ENCODE measurements at places on chromosomes 3 and 15.

GRCh38 chr3:189702066-189702646 lies 71.0 kb downstream of the TP63 start:
- DNase-seq = no peak

GRCh38 chr3:129795186-129796010 lies 98.1 kb downstream of the TMCC1 start:
- DNase-seq = peak; percentile 21

GRCh38 chr3:133040696-133041523 lies 2.7 kb downstream of the TMEM108 start:
- DNase-seq = peak; percentile 70

DNA sequence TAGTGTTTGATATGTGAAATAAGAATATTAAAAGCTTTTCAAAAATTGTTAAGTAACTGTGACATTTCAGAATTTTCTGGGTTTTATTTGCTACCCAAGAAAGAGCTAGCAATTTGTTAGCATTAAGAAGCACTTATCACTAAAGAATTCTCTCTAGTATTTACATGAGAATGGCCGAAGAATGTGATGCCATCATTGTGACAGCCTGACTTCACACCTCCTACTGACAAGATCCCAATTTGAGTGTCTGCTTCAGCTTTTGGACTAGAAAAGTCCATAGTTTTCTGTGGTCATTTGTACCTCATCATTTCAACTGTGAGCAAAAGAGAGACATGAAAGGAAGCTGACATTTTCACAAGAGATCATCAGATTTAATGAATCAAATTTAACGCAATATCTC lies 548.1 kb upstream of the AGTR1 start:
- DNase-seq = no peak

DNA sequence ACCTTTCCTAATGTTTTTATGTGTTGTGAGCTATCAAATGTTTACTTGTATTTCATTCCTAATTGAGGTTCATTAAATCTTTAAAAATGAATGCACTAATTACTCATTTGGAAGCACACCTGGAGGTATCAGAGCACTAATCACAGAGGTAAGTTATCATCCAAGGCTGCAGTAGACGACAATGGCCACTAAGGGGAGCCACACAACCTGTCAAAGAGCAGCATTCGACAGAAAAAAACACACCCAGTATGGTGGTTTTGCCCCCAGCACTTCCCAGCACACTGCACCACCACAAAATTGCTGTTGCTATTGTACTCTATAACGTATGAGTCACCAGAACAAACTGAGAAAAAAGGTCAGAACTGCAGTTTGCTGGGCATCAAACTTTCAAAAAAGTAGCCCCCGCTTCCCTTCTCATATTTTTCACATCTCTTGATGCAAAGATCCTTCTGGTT lies 205.9 kb upstream of the IGF1R start:
- peak; percentile 88 for DNase-seq

GRCh38 chr3:185444329-185444728 lies 54.5 kb downstream of the TMEM41A start:
- DNase-seq = no peak

DNA sequence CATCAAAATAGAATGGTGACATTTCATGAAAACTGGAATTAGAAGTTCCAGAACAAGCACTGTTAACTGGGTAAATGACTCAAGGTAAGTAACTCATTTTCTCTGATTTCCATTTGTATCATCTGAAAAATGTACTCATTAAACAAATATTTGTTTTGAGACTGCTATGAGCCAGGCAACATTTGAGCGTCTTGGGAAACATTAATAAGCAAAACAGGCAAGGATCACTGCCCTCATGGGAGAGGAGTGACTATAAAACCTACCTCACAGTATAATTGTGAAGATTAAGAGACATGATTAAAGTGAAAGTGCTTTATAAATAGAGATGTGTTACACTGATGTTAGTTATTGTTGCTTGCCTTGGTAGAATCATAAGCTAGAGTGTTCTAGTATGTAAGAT lies 711.8 kb upstream of the UBE2E2 start:
- DNase-seq = no peak

- DNase-seq = no peak
Observed at GRCh38 chr15:100869151-100869999, 10.3 kb upstream of the ALDH1A3 start.

- DNase-seq = peak; percentile 10
Observed at GRCh38 chr3:167031364-167032049, 348.6 kb downstream of the ZBBX start.

DNA sequence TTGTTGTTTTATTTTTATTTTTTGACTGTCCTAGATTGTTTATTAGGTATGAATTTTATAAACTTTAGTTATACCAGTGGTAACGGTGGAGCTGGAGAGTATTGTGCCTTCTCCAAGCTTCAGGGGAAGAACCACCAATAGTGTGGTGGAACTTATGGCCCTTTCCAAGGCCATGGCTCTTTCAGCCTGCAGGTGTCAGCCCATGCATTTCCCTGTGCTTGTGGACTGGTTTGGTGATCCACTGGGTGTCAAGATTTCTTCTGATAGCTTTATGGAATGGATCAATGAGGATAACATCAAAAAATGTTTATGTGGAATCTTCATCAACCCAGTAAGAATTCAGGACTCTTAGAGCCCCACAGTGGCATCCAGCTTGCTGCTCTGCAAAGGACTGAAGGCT lies 19.2 kb upstream of the SCAMP5 start:
- no peak for DNase-seq

DNA sequence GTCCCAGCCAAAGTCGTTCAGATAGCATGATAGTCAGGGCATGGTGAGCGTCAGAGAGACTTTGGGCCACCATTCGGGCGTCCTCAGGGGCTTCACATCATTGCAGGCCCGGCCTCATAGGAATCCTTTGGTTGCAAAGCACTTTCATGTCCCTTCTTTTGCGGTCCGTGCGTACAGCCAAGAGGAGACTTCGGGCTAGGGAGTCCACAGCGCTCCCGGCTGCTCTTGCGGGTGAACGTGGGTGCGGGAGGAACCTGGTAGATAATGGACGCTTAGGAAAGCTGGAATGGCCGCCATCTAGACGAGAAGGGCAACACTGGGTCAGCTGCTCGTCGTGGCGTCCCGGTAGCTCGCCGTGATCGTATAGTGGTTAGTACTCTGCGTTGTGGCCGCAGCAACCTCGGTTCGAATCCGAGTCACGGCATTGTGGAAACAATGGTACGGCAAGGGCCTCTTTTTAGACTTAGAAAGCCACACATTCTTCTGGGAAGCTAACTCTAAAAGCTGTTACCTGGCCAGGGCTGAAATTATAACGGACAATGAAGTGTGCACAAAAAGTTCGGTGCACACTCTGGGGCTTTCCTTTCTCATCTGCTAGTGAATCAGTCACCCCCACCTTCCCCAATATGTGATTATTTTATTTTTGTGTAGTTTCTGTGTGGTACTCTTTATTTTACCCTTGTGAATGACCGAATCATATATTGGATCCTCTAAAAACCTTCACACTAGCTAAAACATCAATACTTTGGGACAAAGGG lies 13.2 kb upstream of the SHF start:
- DNase-seq = peak; percentile 77

GRCh38 chr15:81516012-81516411 lies 142.0 kb upstream of the TMC3 start:
- no peak for DNase-seq

DNA sequence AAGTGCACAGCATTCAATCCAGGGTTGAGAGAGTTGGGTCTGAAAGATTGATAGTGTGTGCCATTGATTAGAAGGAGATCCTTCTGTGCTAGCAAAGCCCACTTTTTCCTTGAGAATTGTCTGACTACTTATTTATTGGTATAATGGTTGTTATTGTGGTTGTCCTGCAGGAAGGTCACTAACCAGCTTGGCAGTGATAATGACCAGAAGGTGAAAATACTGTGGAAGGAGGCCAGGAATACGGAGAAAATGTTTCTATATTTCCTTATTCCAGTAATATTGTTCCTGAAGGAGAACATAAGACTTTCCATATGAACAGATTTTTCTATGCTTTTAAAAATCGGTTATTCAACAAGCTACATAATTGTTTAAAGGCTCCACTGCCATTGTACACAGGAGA lies 115.8 kb upstream of the CTDSPL start:
- no peak for DNase-seq

- no peak for DNase-seq
Observed at GRCh38 chr3:120202363-120202762, 82.7 kb downstream of the GPR156 start.

- DNase-seq = no peak
Observed at GRCh38 chr15:61137105-61137792, 91.9 kb downstream of the RORA start.

DNA sequence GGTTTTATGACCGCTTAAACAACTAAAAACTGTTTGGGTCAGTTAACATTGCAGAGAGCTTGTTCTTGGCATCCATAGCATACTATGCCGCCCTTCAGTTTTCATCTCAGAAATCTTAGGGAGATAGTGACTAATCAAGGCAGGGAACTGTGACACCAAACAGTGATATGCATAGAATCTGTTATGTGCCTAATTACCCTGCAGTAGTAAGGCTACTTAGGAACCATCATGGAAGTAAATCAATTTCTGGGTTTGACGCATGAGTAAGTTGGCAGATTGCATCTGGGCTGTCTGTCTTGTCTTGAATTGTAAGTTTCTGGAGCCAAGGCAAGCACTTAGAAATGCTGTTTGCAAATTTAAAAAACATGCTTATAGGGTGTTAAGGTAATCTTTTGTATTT lies 22.5 kb downstream of the KCTD6 start:
- no peak for DNase-seq

DNA sequence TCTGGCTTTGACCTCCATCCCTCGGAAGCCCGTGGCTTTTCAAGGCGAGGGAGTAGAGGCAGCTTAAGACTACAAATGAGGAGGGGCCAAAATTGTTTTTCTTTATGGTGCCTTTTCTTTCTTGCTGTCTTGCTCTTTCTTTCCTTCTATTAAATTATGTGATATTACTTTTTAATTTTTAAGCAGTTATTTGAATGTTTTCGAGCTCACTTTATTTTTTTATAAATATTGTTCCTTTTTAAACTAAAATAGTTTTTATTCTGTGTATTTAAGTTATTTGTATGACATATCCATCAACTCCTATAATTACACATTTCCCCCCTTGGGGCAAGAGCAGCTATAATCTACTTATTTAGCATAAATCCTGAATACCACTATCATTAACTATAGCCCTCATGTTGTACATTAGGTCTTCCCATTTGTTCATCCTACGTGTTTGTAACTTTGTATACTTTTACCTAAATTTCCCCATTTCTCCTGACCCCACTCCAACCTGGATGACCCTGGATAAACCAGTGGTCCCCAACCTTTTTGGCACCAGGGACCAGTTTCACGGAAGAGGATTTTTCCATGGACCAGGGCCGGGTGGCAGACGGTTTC lies 622 bp upstream of the PLSCR1 start:
- no peak for DNase-seq

- DNase-seq = no peak
Observed at GRCh38 chr3:126464997-126465396, 10.7 kb downstream of the ZXDC start.

DNA sequence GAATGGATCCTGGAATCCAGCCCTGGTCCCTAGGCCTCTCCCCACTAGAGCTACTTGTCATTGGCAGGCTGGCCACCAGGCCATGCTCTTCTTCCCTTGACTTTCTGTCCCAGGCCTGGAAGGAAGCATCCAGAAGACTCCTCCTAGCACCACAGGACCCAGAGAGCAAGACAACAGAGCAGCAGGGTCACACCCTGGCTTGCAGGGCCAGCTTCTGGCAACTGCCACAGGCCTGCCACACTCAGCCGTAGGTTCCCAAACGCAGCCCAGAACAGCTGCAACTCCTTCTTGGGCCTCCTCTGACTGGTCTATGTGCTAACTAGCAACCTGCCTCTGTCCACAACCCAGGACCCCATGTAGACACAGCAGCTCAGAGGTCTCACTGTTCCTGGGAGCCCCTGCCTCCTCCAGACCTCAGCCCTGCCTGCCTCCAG lies 36.8 kb upstream of the RPL32 start:
- DNase-seq = no peak

- peak; percentile 79 for DNase-seq
Observed at GRCh38 chr3:43723121-43723734, 32.5 kb downstream of the ABHD5 start.

DNA sequence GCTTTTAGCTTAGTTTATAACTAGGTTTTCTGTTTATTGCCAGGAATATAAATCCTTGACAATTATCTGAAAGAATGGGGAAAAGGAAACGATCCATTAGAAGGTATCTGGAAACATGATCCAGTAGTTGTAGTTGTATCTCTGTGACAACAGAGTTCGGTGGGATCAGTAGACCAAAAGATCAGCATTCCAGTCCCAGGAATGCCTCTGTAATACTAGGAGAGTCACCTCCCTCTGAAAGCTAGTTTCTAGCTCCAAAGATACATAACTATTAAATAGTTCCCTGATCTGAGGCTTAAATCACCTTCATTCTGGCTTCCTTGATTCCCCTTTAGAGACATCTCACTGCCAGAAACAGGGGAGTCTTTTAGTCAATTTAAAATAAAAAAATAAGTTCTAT lies 34.1 kb downstream of the MB21D2 start:
- DNase-seq = no peak

DNA sequence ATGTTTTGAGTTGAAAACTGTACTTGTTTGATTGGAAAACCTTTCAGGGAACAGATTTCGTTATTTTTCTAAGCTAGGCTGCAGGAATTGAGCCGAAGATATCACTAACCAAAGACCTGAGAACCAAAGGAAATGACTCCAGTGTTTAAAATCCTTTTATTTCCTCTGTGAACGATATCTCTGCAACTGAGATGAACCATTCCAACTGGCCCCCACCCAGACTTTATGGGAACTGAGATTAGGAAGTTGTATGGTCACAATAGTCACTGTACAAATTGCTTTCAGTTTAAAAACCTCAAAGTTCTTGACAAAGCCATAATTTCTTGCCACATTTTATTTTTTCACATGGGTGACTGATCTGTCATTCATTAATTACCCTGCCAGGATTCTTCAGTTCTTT lies 232.4 kb downstream of the RBMS3 start:
- DNase-seq = peak; percentile 51

DNA sequence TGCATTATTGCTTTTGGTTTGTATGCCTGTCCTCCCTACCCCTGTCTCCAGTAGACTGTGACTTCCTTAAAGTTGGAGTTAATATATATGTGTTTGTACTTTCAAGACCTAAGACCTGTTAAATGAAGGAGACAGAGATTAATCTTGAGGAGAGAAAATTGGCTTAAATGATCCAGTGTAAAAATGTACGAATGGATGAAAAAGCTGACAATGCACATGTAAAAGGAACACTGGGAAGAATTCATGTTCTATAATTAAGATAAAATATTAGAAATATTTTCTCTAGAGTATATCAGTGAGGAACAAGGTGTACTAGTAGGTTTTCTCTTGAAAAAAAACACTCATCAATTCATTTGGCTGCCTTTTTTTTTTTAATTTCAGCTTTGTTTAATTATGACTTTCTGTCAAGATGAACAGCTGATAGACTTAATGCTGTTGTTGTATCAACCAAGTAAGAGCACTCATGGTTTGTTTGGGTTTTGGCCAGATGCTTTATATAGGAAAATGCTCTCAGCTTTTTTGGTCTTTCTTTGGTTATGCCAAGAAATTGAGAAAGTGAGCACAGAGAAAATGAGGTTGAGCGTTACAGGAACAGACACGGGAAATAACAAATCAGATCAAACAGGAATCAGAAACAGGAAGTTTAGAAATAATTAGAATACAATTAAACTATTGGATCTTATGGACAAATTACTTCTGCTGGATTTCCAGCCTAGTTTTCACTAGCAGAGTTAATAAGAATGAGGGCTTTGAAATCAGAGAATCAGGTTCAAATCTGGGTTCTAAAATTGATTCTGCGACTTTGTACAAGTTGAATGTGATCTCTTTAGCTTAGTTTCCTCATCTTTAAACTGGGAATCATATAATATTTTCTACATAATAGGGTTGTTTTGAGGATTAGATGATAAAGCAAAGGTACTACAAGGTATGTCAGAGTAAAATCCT lies 38.3 kb upstream of the AADAC start:
- no peak for DNase-seq

GRCh38 chr15:61070111-61070901 lies 158.8 kb downstream of the RORA start:
- no peak for DNase-seq
